ENCODE measurements at places on chromosomes 16 and 17.

DNA sequence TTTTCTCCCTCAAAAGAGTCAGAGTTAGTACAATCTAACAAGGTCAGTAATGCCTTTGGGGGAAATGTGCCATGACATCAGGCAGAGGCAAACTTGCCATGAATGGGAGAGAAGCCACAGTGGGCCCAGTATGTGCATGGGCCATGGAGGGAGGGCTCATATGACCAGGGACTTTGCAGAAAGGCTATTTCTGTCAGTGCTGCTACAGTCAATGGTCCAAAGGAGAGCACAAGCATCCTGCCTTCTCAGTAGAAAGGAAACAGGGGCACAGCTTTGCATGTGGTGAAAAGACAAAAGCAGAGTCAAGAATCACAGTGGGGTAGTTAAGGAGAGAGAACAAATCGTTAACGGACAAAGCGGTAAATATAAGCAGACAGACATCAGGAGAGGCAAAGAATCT, 11.2 kb upstream of the CORO6 start:
- DNase-seq: no peak

DNA sequence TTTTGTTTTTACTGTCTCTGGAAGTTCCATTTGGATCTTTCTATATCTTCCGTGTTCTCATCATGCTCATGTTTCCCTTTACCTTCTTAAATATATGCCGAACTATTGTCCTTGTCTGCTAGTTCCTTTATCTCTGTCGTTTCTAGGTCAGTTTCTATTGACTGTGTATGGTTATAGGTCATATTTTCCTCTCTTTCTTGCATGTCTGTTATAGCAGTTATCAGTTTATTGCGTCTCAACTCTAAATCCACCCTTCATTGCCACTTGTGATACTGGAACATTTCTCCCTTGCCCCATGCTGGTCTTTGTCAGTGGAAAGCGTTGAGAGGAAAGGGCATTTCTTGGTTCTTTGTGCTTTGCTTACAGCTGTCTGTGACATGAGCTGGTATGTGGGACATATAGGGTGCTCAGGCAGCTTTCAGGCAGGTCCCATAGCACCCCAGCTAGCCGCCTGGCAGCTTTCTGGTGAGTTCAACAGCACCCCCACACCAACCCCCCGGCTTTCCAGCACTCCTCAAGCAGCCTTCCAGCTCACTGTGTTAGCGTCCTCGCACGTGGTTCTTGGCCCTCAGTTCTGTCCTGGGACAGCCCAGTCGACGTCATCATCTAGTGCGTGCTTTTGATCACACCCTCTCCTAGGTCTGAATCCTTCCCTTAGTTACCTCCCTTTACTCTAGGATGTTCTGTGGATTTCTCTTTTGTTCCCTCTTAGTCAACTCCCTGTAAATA, 15.4 kb upstream of the DNASE1 start:
- DNase-seq: no peak

DNA sequence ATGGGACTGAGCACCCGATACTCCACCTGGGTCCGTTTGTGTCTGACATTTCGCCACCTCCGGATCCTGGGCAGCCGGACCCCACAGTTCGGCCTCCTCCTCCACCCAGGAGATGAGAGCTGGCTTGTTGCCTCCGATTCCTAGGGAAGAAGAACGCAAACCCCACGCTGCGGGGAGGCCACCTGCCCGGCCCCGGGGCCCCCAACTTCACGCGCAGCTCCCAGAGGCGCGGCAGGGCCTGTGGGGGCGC, 542 bp downstream of the ZNF764 start:
- no peak for DNase-seq

DNA sequence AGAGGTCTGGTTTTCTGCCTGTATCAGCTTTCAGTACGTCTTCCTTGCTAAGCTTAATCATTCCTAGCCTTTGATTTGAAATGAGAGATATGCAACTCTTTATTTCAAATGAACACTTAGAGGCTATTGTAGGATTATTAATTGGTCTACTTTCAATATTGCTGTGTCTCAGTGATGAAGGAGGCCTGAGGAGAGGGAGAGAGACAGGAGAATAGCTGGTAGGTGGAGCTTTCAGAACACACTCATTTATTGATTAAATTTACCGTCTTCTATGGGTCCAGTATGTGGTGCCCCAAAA, 187.0 kb downstream of the BCAS3 start:
- DNase-seq: peak; percentile 48

- no peak for DNase-seq
These were observed 12.7 kb upstream of the STAC2 start for GRCh38 chr17:39238311-39238972.

DNA sequence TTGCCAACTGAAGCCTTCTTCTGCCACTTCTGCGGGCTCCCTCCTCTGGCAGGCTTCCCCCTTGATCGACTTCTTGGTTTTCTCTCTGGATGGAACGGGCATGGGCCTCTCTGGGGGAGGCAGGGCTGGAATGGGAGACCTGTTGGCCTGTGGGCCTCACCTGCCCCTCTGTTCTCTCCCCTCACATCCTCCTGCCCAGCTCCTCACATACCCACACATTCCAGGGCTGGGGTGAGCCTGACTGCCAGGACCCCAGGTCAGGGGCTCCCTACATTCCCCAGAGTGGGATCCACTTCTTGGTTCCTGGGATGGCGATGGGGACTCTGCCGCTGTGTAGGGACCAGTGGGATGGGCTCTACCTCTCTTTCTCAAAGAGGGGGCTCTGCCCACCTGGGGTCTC, 6.5 kb upstream of the LASP1NB start:
- no peak for DNase-seq

DNA sequence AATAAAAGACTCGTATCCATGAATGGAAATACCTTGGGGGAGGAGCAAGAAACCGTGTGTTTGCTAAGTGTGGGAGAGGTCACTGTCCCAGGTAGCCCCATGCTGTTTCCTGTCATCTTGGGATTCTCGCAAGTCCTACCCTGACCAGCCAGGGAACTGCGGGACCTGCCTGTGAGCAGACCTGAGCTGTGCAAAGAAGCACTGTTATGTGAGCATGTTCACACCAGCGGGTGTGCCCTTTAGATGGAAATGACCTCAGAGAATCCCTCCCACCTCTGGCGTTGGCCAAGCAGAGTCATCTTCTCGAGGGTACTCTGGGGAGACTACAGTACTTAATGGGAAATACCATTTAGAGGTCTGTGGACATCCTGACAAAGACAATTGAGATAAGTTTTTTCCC, 127.0 kb upstream of the MON1B start:
- DNase-seq: no peak

DNA sequence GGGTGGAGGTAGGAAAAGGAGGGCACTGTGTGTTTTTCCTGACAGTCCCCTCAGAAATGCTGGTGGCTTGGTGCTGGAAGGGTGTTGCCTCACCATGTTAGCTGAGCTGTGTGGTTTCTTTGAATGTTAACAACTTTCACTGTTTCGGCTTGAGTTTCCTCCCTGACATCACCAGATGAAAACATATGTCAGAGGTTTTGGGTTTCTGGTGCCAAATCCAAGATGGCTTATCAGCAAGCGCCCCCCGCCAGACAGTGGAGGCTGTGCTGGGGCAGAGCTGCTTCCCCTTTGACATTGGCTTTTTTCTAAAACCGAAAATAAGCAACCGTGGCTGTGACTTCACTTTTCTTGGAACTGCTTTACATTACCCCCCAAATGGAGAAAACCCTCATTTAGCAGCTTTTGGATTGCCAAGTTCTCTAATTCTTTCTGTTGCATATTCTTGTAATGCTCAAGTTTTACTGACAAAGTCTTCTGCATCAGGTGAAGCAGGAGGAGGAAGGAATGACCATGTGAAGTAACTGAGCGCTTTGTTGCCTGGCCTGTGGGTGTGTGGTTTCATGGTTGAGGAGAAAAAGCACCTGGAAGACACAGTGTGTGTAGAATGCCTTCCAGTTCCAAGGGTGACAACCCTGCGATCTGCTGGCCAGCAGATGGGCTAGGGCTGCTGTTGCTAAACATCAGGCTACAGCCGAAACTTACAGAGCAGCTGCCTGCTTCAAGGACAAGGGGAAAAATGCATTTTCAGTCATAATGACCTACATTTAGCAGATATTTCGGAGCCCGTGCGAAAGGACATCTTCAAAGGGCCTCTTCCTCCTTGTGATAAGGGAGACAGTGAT, 9.7 kb downstream of the RMI2 start:
- DNase-seq: peak; percentile 21

GRCh38 chr16:4087099-4087885, 28.9 kb downstream of the ADCY9 start:
- DNase-seq: no peak

- peak; percentile 57 for DNase-seq
These were observed 5.4 kb upstream of the CRYBA1 start for GRCh38 chr17:29240968-29241963.

- no peak for DNase-seq
These were observed 2283.8 kb downstream of the TP53TG3F start for GRCh38 chr16:35743101-35743692.

DNA sequence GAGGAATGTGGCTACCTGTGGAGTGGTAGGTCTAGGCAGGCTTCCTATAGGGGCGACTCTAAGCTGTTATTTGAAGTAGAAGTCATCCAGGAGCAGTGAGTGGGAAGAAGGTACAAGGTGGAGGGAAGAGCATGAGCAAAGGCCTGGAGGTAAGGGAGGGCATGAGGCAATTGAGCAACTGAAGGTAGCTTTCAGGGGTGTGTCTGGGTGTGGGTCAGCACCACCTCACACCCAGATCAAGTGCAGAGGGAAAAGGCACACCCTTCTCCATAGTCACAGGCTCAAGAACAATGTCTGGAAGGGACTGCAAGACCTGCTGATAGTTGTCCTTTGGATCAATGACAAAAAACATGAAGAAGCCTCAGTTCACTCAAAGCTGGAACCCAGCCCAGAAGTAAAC, 46.5 kb upstream of the IRX6 start:
- DNase-seq: no peak

- no peak for DNase-seq
These were observed 173.5 kb downstream of the NPIPB11 start for GRCh38 chr16:29232811-29233704.

- no peak for DNase-seq
These were observed 814 bp upstream of the DYNLL2 start for GRCh38 chr17:58082341-58082869.

- DNase-seq: no peak
These were observed 52.6 kb downstream of the RAB11FIP4 start for GRCh38 chr17:31444026-31444425.

GRCh38 chr16:81447383-81448101, 2.9 kb downstream of the CMIP start:
- DNase-seq: peak; percentile 57

- no peak for DNase-seq
These were observed 529.4 kb downstream of the RBFOX1 start for GRCh38 chr16:7861891-7862582.

- DNase-seq: no peak
These were observed 101.7 kb upstream of the SEC14L1 start for GRCh38 chr17:77038884-77039555.

GRCh38 chr17:59776577-59776976, 69.1 kb downstream of the VMP1 start:
- DNase-seq: no peak

Measured in Kasumi-1 (cell line).